ENCODE measurements at places on chromosomes 3 and 15.

DNA sequence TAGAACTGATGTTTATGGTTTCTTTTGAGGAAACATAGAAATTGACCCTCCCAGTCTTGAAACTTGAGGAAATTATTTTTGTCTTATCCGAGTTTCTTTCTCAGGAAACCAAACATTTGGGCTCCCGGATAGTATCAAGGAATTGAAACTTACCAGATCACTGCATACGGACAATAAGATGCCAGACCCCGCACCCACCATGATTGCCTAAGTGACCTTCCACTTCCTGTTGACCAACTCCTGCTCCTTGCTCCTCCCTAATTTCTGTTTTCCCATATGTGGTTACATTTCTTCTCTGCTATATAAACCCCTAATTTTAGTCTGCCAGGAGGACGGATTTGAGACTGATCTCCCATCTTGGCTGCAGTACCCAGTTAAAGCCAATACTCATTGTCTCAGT is 118.4 kb upstream of the TPRG1 start:
- no peak for DNase-seq

- no peak for DNase-seq
These were observed 463.5 kb downstream of the RAP2B start for GRCh38 chr3:153625506-153625905.

GRCh38 chr3:186571644-186572013 is 1.1 kb downstream of the DNAJB11 start:
- no peak for DNase-seq

DNA sequence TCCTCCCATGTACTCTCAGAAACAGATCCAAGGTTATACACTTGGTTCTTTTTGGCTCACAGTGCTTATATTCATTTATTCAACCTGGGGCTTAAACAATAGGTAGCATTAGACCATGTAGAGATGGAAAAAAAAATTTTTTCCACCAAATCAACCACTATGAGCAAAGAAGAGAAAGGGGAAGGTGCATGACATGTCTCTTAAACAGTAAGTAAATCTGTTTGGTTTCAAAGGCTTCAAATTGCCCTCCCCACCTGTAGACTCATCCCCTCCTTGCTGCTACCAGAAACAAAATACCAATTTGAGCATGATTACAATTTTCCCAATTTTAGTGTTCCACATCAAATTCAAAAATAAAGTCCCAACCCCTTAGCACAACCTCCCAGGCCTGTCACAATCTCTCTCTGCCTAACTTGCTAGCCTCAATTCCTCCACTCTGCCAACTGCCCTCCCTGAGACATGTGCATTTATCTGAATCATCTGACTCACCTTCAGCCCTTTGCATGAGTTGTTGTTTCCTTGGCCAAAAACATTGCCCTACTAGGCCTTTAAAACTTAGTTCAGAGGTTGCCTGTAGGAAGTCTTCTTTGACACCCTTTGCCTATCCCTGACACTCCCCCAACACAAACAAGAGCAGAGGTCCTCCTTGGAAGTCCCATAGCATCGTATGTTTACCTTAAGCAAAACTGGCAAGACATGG is 30.3 kb upstream of the TSC22D2 start:
- no peak for DNase-seq

GRCh38 chr15:31930967-31931366 is 99.3 kb upstream of the CHRNA7 start:
- DNase-seq = no peak

- DNase-seq = no peak
These were observed 36.7 kb downstream of the IGF1R start for GRCh38 chr15:98684995-98685525.

- DNase-seq = no peak
These were observed 22.2 kb downstream of the LSM3 start for GRCh38 chr3:14200841-14201240.

DNA sequence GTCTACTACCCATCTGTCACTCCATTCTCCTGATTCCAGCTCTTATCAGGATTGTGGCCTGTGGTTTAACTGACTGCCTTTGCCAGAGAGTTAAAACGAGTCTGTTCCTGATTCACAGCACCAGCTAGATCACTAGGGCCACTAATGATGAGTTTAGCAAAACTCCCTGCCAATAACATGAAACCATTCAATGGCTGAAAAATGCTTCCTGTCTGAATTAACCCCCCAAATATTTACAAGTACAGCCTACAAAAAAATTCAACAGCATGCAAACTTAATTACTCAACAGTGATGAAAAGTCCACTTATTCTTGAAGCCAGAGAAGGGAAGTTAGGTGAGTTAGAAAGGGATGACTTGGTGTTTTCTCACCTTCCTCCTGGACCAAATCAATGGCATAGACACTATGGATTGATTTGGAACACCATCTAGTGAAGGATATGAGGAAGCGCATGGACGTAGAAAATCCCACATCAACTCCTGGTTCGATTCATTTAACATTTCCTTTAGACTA is 141.4 kb downstream of the TGFBR2 start:
- DNase-seq = peak; percentile 60

DNA sequence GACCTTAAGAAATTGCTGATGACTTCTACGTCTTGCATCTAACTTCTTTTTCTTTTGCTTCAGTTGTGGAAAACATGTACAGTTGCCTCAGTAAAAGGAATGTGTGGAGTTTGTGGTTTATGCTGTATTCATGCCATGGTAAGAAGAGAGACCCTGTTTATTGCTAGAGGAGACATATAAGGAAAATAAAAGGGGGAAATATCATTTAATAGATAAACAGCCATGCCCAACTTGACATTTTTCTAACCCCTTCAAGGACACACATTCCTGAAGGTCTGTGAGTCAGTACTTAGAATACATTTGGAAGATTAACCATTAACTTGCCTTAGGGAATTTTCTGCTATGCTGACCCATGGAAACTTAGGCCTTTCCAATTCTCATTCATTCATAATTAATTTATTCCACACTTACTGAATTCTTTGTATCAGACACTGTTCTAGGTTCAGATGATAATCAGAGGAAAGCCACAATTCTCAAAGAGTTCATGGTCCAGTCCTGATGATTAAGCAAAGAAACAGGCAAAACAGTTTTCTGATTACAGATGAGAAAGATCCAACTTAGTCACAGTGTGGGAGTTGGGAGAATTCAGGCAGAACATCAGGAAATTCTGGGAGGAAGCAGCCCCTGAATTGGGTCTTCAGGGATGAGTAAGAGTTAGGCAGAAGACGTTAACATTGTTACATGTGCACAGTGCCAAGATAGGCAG is 329.8 kb upstream of the RASGRP1 start:
- DNase-seq = peak; percentile 87

DNA sequence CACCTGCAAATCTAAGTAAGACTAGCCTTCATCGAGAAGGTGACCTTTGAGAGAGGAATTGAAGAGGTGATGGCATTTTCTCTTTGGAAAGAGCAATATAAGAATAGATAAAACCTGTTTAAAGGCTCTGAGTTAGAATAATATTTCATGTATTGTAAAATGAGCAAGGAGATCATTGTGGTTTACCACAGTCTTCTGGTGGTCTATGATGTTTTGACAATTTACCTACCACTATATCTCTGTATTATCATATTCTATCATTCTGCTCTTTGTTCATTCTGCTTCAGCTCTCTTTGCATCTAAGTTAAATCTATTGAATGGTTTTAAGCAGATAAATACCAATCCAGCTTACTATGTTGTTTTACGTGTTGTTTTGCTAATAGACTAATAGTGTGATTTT is 982.3 kb downstream of the SI start:
- DNase-seq = no peak

GRCh38 chr15:50736823-50737222 is 28.7 kb downstream of the SPPL2A start:
- DNase-seq = no peak

DNA sequence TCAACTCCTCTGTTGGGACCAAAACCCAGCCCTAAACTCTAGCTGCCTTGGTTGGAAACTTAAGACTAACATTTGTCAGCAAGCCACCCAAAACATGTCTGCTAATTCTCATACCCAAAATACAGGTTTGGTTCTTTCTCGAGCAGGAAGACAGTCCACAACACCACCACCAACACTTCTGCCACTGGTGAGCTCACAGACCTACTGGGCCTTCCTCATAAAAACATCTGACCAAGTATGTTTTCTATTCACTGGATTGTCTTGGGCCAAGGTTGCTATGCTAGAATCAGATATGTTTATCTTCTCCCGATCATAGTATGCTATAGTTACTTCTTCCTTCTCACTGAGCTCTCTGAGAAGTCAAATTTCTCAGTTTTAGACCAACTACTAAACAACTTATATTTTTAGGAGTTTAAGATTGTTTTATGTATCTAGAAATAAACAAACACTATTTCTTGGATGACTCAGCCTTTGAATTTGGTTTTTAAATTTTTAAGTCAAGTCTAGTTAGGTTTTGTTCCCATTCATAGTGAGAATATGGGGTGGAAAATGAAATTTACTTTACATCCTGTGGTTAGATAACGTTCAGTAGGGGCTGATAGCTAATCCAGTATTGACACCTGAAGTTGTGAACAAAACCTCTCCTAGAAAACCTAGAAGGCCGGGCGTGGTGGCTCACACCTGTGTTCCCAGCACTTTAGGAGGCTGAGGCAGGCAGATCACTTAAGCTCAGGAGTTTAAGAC is 360.5 kb downstream of the RSL24D1 start:
- DNase-seq = no peak

DNA sequence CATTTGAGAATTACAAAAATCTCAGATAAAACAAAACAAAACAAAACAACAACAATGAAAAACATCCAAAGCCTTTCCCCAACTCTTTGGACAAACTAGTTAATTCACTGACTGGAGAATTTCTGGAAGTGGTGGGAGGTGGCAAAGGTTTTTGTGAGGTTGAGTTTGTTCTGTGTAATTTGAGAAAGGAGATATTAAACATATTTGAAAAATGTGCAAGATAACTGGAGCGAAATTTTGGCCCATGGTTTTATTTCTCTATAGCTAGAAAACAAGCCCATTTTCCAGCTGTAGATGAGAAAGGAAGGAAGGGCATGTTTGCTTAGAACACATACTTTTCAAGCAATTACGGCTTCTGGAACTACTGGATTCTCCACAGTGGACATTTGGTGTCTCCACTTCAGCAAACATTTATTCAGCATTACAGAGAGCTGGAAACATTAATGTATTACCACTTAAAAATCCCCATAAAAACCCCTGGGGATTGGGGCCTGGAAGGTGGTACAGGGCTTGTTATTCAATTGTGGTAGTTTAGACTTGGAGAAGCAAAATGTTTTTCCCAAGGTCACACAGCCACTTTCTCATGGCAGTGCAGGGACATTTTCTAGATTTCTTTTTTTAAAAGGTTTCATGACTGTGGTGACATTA is 135.8 kb downstream of the THSD4 start:
- DNase-seq = no peak

GRCh38 chr15:74798388-74799254 is 14.0 kb upstream of the LMAN1L start:
- DNase-seq = no peak

DNA sequence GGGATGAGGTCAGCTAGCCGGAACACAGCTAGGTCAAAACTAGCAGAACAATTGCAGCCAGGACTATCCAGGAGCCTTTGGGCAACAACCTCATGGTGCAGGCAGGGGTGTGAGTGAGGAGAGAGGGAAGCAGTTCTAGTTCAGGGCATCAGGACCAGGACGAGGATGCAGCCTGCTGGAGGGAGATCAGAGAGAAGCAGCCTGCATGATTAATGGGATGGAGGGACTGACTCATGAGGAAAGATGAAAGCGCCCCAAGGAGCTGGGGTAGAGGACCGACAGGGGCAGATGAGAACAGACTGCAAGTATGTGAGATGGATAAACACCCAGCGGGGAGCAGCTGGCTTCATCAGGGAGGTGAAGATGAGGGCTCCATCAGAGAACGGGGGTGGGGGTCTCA is 37.9 kb upstream of the LRTM1 start:
- DNase-seq = no peak

DNA sequence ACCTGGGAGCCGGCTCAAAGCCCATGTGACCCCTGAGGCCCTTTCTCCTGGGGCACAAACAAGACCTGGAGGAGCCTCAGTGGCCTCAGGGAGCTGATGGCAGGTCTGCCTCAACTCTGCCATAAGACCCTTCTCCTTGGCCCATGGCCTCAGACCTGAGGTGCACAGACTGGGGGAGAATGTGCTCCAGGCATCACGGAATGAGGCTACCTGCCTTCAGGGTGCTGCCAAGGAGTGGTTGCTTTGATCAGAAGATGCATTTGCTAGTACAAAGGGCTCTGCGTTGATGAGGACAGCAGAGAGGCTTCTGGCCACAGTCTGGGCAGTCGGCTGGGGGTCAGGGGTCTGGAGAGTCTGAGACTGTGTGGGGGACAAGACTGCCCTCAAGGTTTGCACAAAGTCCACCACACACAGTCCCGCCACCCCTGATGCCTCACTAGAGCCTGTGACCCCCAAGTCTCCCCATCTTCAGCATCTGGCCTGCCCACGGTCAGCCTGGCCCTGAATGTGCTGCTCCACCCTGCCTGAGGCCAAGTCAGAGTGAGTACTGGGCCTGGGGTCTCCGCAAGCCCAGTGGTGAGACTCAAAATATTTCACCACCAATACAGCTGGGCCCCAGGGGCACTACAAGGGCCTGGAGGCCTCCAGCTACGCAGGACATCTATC is 26.6 kb downstream of the ALDH1L1 start:
- DNase-seq = no peak

DNA sequence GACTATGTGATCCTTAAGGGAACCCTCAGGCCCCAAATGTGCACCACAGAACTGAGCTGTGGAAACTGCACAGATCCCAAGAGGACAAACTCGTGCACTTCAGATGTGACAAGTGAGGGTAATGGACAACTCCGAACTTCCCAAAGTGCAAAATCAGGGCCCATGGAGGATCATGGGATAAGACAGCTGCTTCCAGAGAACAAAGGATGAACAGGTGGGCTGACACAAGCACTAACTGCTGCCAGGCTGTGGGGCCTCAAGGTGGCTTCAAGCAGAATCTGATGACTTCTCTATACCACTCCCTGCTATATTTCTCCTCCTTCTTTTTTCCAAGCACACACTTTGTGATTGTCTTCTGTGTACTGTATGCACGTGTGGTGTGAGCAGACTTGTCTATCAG is 5.4 kb downstream of the TARS3 start:
- no peak for DNase-seq

DNA sequence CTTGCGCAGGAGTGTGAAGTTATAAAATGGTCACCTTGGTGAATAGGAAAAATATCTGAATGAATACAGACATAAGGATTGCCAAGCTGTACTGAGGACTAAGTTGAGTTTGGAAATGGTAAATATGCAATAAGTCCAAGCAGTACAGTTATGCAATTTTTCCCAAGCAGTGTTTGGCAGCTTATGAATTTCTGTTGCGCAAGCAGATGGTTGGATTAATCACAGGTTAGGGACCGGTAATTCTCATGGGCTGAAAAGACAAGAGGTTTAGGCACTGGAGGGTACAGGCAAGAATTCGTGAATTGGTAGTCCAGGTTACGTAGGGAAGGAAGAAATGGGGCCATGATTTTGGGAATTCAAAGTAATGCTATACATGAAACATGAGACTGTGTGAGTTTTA is 210.3 kb downstream of the RAP2B start:
- DNase-seq = no peak

- no peak for DNase-seq
These were observed 6.1 kb downstream of the BCL6 start for GRCh38 chr3:187739094-187739560.

DNA sequence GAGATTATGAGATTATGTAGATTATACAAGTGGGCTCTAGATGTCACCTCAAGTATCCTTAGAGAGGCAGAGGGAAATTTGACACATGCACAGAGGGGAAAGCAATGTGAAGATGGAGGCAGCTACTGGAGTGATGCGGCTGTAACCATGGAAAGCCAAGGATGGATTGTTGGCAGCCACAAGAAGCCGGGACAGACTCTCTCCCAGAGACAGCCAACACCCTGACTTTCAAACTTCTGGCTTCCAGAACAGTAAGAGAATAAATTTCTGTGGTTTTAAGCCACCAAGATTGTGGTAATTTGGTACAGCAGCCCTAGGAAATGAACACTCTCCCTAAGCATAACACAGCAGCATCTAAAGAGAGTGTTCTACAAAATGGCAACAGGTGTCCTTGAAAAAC is 34.4 kb upstream of the PRICKLE2 start:
- no peak for DNase-seq
